ENCODE measurements at places on chromosomes 4 and X. TPM values are rescaled to one million over a fixed set of nuclear protein-coding genes. Genes with fewer than 3 reads are reported as not detected.

EGF gene
- total RNA-seq, result 15.0 TPM

MTHFD2L gene
- 13.6 TPM for total RNA-seq

RWDD4 gene
- 13.1 TPM for total RNA-seq

CXCL1 gene
- total RNA-seq, result 1.7 TPM

ZCCHC18 gene
- 3.6 TPM for total RNA-seq

AFM gene
- 0.64 TPM for total RNA-seq

All from endothelial cell (in vitro differentiated cells).